ENCODE measurements at places on chromosomes 3 and 15. TPM values are rescaled to one million over a fixed set of nuclear protein-coding genes. Genes with fewer than 3 reads are reported as not detected.

SYNM gene
- 121 TPM for polyA plus RNA-seq

SCN5A gene
- polyA plus RNA-seq = 0.20 TPM

DNA sequence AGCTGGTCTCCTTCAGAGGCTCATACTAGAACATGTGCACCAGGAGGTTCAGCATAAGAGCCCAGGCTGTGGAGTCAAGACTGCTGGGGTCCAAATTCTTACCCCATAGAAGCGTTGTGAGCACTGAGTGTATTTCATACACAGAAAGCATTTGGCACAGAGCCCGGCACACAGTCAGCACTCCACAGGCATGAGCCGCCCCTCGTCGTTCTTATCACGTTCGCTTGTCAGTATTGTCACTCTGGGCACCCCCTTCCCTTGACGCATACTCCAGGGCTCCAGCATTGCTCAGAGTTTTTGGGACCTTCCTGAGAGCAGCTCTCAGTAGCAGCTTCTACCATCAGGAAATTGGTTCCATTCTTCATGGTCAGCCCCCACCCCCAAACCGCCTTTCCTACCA, 25.2 kb downstream of the CORO2B start:
- DNase-seq = no peak

DNA sequence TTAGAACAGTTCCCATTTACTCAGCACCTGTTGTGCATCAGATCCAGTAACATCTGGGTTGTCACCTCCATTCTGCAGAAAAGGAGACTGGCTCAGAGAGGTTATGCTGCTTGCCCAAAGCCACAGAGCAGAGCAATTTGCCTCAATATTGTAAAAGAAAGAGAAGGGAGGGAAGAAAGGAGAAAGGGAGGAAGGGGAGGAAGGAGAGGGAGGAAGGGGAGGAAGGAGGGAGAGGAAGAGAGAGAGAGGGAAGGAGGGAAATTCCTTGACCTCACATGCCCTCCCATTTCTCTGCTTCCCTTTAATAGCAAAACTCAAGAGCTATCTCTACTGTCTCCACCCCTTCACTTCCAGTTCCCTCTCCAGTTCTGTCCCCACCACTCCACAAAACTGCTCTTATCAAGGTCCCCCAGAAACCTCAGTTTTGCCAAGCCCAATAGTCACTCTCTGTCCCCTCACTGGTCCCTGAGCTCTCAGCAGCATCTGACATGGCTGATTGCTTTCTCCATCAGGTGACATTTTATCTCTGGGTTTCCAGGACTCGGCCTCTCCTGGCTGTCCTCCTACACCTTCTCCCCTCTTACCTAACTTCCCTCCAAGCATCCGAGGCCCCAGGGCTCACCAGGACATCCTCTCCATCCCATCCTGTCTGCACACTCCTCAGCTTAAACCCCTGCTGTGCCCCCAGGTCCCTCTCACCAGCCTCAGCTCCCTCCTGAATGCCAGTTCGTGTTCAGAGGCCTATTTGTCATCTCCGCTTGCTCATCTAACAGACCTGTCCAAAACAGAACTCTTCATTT, 104.7 kb upstream of the LINGO1 start:
- DNase-seq = no peak

DNA sequence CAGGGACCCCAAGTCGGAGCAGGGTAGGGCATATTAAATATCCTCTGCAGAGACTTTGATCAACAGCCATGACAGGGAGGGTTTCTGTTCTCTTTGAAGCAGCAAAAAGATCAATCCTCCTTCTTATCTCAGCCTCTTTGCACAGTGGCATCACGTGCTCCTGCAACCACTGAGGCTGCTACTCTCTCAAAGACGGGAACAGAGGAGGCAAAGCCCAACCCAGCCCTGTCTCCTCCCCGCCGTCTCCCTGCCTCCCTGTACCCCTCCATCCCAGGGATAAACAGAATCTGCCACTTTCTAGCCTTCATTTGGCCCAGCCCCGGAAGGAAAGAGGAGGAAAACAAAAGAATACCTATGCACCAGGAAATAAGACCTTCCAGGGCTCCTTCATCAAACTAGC, 7.5 kb upstream of the TBC1D21 start:
- no peak for DNase-seq

DNA sequence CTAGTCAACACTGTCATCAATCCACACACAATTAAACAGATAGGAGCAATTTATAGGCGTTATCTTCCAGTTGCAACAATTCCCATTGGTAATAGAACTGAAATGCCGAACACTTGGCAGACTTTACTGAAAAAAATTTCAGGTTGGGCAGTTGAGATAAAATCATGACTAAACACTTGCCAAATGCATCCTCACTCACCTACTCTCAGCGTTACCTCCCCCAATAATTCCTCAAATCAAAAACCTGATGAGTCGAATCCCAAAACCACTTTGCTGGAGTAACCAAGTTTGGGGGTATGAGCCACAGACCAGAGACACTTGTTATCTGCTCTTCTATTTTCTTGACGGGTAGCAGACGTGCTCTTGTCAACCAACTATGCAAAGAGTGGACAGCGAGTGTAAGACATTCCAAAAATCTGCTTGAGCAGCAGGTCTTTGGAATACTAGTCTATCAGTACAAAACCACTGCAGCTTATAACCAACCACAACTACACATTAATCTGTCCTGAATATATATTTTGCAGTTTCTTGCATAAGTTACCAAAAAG, 30.3 kb downstream of the PPP1R2 start:
- DNase-seq = no peak
